Right cardiac atrium (tissue), 5 donors: ENCODE measurements at places on chromosomes 2 and 18.

DNA sequence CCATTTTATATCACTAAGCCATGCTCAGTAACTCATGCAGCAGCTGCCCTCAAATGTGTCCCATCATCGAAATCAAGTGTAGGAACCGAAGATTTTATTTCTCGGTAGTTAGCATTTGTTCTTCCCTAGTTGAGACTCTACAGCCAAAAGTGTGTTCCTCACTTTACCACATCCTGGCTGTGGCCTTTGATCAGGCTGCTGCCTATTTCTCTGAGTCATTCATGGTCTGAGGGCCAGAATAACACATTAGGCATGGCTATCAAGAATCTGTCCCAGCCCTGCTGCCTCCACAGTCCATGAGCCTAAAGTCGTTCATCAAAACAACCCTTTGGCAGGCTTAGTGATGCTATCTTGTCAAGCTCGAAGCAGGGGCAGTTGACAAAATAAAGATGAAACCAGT lies 300.1 kb downstream of the TDRD15 start:
- DNase-seq, result no peak

GRCh38 chr2:60148716-60149115 lies 404.7 kb downstream of the BCL11A start:
- no peak for DNase-seq

- no peak for DNase-seq
Observed at GRCh38 chr2:36753706-36754221, 57.3 kb downstream of the VIT start.

- DNase-seq, result no peak
Observed at GRCh38 chr2:109143214-109144187, 14.5 kb downstream of the SH3RF3 start.

DNA sequence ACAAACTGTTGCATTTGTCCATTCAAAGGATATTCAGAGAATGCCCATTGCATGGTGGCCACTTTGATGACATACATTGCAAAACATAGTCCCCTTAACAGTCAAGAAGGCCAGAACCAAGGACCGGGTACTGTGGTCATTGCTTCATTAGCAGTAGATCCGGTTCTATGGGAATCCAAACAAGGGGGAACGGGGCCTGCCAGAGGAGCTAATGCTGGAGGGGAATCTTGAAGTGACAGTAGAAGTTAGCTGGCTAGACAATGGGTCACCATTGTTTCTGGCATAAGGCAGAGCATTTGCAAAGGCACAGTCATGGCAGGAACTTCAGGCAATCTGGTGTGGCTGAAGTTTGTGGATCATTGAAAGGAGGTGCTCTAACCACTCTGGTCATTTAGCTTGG lies 279.7 kb downstream of the SS18 start:
- no peak for DNase-seq

- DNase-seq, result no peak
Observed at GRCh38 chr2:187506416-187506815, 47.8 kb downstream of the TFPI start.

DNA sequence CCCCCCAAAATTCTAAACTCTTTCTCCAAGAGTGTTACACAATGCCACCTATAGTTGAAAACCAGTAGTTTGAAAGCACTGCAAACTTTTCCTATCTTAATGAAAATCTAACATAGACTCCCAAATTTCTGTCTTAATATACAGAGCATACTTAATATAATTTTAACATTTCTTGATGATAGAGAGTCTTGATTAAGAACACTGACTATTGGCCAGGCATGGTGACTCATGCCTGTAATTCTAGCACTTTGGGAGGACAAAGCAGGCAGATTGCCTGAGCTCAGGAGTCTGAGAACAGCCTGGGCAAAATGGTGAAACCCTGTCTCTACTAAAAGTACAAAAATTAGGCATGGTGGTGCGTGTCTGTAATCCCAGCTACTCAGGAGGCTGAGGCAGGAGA lies 34.2 kb downstream of the ASXL2 start:
- no peak for DNase-seq

GRCh38 chr18:42338683-42339082 lies 383.6 kb downstream of the PIK3C3 start:
- no peak for DNase-seq

DNA sequence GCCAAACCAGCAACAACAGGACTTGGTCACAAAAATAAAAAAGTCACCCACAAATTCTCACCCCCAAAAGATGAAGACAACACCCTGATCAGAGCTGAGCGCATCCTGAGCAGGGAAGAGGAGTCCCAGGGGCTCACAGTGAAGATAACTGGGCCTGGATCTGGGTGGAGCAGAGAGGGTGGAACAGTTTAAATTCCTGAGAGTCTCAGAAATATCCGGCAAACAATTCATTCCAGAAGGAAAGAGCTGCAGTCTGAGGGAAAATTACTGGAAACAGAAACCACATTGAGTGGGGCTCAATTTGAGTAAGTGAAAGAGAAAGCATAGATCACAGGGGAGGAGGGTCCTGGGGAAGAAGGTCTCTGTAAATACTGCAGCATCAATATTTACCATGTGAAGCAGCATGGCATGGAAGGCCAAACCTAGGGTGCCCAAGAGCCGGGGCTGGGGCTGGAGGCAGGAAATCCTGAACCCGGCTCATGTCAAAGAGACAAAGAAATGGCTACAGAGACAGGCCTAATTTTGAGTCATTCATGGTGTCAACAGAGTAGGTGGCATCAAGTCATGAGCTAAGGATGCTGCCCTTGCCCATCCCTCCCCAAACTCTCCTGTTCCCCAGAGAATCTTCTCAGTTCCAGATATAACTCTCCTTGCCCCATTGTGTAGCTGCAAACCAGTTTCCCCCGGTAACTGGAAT lies 61.4 kb upstream of the ZBTB7C start:
- DNase-seq, result no peak

DNA sequence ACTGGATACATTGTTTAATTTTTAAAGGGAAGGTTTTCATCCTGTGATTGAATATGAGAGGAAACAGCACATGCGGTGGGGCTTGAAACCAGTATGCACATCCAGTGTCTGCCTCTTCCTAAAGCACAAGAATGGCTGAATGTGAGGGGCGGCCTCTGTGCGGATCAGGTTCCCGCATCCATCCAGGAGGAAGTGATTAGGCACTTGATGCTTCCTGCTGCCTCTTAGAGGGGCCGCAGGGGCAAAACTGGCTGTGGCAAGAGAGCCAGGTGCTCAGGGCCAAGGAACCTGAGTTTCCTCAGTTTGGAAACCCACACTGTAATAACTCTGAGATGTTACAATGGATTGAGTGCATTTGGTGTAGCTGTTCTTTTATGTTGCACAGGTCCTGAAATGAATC lies 48.8 kb downstream of the THNSL2 start:
- DNase-seq, result no peak

DNA sequence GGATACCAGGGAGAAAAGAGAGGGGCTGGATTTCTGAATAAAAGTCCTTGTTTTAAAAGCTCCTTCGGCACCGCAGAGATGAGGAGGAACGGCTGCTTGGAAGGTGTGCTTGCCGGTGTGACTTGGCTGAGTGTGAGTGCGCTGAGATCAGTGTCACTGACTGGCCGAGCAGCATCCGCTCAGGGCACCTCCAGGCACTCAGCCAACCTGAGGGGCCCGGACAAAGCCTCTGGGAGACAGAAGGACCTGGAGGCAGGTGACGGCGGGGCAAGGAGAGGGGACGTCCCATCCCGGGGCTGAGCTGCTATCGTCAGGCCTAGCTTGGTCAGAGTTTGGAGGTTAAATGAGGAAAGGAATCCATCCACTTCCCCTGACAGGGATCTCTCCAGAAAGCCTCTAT lies 16.8 kb upstream of the ALLC start:
- DNase-seq, result no peak

DNA sequence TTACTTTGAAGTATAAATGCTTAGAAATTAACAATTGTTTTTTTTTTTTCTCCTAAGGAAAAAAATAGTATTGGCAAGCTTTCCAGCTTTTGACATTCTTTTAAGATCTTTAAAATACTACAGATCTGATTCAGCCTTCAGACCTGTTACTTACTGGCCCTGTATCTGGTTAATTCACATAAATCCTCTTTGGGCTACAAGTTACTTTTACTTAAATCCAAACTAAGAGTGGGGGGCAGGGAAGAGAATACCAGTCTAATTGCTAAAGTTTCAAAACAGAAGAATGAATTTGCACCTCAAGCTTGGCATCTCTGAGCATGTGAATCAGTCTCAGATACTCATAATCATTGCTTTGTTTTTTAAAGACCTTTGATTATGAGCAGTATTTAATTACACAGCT lies 386.3 kb downstream of the PARD3B start:
- no peak for DNase-seq

DNA sequence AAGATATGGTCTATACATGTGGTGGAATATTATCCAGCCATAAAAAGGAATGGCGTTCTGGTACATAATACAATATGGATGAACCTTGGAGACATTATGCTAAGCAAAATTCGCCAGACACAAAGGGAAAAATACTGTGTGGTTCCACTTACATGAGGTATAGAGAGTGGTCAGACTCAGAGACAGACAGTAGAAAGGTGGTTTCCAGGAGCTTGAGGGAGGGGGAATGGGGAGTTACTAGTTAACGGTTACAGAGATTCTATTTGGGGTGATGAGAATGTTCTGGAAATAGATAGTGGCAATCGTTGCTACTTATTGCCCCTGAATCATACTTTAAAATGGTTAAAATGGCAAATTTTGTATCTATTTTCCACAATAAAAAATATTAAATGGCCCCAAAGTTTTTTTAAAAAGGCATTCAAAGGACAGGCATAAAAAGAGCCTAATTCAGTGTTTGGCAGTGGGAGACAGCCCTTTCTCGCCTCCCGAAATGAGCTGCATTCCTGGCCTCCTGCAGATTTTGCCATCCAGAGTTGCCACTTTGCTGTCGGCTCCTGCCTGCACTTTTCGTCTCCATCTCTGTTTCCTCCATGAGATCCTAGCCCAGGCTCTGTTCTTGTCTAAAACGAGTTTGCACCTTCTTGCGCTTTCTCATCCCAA lies 13.5 kb downstream of the TNFRSF11A start:
- no peak for DNase-seq

GRCh38 chr18:62827397-62827796 lies 112.1 kb downstream of the PHLPP1 start:
- no peak for DNase-seq

DNA sequence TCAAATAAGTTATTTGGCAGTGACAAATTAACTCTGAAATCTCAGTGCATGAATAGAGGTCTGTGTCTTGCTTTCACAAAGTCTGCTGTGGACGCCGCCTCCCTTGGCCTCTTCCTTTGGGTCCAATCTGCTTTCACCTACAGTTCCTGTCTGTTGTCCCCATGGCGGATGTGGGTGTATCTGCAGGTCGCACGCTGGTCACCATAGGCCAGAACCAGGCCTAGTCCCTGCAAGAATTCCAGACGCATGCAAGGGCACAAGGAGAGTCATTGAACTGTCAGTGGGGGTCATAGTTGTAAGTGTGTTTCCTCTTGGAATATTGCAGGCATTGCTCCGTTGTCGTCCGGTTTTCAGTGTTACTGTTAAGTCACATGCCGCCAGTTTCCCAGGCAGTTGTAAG lies 7.4 kb downstream of the SOCS6 start:
- DNase-seq, result peak; percentile 18

GRCh38 chr18:66674286-66674685 lies 70.4 kb upstream of the CDH19 start:
- DNase-seq, result no peak

GRCh38 chr2:237299906-237300305 lies 114.1 kb downstream of the COL6A3 start:
- DNase-seq, result no peak

GRCh38 chr2:109535217-109535946 lies 78.4 kb downstream of the SEPTIN10 start:
- DNase-seq, result peak; percentile 7

DNA sequence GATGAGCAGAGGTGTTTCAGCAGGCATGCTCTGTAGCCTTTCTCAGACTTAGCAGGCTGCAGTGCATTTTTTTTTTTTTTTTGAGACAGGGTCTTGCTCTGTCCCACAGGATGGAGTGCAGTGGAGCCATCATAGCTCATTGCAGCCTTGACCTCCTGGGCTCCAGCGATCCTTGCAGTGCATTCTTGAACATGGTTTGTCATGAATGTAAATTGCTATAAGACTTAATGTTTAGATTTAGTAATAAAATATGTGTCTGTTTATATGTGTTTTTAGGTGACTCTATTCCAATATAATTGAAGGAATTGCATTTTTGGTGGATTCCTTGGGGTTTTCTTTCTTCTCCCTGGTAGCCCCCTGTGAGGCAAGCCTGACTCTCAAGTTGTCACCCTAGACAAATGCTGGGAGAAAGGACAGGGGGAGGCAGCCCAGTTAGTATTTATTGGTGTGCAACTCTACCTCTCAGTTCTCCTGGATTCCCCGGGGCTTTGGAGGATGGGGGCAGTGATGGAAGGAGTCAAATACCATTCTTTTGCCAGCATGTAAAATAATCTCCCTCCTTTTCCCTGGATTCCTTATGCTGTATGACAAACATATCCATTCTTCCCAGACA lies 22.7 kb downstream of the LYPD6B start:
- DNase-seq, result no peak

- DNase-seq, result peak; percentile 89
Observed at GRCh38 chr2:85266146-85267041, 61.4 kb downstream of the TGOLN2 start.

DNA sequence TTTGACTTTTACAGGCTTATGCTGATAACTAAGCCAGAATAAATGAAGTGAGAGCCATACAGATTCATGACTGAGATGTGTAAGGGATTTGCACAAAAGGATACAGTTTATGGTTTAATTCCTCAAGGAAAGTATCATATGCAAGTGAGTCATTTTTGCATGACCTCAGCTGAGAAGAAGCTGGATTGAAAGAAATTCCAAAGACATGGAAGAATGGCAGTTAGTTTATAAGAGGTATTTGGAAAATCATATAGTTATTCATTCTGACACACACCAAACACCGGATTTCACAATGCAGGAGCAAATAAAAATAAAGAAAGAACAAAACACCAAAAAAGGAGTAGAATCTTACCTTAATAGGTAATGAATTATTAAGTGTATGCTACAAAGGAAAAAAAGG lies 83.2 kb upstream of the RND3 start:
- no peak for DNase-seq

DNA sequence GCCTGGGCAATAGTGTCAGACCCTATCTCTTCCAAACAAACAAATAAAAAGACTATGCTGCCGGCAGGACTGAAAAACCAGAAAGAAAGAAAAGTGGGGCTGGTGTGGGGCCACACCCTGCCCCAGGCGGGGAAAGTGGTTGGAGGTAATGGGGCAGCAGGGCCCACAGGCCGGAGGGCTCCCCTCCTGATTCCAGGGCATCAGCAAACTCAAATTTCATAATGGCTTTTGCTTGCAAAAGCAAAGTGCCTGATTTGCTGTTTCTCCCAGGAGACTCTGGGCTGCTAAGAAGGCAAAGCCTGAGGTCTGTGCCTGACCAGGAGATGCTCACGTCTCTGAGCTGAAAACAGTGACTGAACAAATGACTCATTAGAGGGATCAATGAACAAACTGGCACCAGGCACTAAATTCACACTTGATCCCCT lies 121.9 kb downstream of the HDAC4 start:
- peak; percentile 18 for DNase-seq

DNA sequence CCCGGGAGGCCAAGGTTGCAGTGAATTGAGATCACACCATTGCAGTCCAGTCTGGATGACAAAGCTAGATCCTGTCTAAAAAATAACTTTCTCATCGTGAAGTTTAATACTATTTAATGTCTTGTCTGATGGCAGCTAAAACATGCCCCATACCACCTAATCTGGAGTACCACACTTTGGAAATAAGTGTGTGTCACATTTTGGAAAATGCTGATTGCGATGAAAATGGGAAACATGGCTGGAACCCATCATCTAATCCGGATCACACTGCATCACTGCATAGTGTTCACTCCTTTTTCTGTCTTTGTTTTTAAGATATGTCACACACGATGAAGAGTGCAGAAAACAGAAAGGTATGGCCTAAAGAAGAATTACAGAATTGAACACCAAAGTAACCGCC lies 31.2 kb upstream of the ALPP start:
- no peak for DNase-seq

- DNase-seq, result no peak
Observed at GRCh38 chr2:45344071-45344470, 267.0 kb downstream of the SRBD1 start.
